Endothelial cell of umbilical vein (primary cell): ENCODE measurements at places on chromosomes 1 and 21. TPM values are rescaled to one million over a fixed set of nuclear protein-coding genes. Genes with fewer than 3 reads are reported as not detected.

RAB3B gene
- total RNA-seq = 10.4 and 11.9 TPM in 2 replicates

HOOK1 gene
- not detected in 2 replicates for total RNA-seq

CD5L gene
- not detected in 2 replicates for total RNA-seq

RIT1 gene
- total RNA-seq = 46.4 and 47.8 TPM in 2 replicates

HCRTR1 gene
- total RNA-seq = 0.93 and 1.4 TPM in 2 replicates

S100B gene
- total RNA-seq = not detected in 2 replicates

PRDX6 gene
- 259 and 288 TPM in 2 replicates for total RNA-seq

SPRR3 gene
- total RNA-seq = not detected in 2 replicates

FCGR3A gene
- not detected in 2 replicates for total RNA-seq

PRDM16 gene
- not detected in 2 replicates for total RNA-seq

DNAJC28 gene
- total RNA-seq = 0.82 and 1.0 TPM in 2 replicates

MRAP gene
- not detected in 2 replicates for total RNA-seq

MYOC gene
- total RNA-seq = not detected in 2 replicates

LRRIQ3 gene
- 0.72 and 1.1 TPM in 2 replicates for total RNA-seq
